ENCODE measurements at places on chromosomes 5 and 9. TPM values are rescaled to one million over a fixed set of nuclear protein-coding genes. Genes with fewer than 3 reads are reported as not detected.

The INSL4 gene
- total RNA-seq, result not detected

The FREM1 gene
- total RNA-seq, result not detected

The SURF1 gene
- total RNA-seq, result 69.7 TPM

The S100Z gene
- not detected for total RNA-seq

The TSLP gene
- not detected for total RNA-seq

The EIF4E1B gene
- total RNA-seq, result not detected

The ZSWIM6 gene
- total RNA-seq, result 1.8 TPM

The C5orf58 gene
- not detected for total RNA-seq

The IFNA4 gene
- total RNA-seq, result not detected

The SLCO6A1 gene
- total RNA-seq, result not detected

The JMY gene
- 5.1 TPM for total RNA-seq

The PTGDS gene
- total RNA-seq, result not detected

GRCh38 chr9:117300371-117301110 is 114.3 kb downstream of the ASTN2 start:
- no peak for DNase-seq

- DNase-seq, result no peak
Measured at GRCh38 chr9:104774831-104775573, 11.1 kb downstream of the NIPSNAP3B start.

DNA sequence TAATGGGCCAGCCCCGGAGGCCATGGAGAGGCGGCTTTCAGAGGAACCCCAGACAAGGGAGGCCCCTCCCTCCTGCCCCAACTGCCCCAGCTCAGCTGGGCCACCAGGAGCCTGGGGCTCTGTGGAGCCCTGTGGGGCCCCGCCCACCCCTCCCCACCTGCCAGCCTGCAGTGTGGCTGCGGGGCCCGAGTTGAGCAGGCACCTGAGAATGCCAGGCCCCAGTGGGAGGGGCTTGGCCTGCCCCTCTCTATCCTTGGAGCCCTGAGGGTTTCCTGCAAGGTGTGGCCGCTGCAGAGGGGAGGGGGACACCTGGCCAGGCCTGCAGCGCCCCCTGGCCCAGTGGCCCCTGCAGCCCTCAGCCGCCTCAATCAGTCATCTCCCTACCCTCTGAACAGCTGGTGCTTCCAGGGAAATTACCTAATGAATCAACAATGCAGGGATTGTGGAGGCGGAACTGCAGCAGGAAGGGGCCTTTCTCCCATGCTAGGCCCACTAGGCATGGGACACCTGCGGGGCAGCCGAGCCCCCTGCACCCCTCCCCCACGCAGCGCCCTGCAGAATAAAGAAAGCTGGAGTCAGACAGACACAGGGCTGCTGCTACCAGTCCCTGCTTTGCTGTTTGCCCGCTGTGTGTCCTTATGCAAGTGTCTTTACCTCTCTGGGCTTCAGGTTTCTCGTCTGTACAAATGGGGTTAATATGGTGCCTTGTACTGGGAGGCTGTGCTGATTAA is 48.0 kb downstream of the LMX1B start:
- DNase-seq, result peak; percentile 25

GRCh38 chr5:139949710-139950109 is 93.4 kb downstream of the NRG2 start:
- no peak for DNase-seq

DNA sequence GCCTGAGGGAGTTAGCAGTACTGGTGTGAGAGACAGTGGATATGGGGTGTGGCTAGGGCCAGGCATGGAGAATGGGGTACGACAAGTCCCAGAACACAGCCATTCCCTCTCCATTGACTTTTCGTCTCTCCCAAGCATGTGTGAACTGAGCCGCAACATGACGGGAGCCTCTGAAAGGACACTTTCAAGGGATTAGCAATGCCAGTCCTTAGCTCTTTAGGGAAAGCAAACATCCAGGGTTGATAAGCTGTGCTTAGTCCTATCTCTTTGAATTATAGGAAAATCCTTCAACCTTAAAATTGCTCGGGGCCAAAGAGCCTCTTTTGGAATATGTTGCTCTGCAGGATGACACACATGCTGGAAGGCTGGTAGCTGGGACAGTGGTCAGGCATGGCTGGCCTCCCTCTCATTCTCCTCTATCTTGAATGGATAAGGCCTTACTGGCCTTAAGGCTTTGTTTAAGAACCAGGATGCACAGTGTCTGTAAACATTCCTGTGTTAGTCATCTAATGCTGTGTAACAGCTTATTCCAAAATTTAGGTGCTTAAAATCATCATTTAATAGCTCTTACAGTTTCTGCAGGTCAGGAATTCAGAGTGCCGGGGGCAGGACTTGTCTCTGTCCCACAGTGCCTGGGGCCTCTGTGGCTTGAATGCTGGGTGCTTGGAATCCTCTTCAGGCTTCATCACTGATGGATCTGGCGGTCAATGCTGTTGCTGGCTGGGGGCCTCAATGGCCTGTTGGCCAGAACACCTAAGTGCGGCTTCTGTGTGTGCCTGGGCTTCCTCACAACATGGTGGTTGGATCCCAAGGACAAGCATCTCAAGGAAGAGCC is 95.3 kb downstream of the PTTG1 start:
- DNase-seq, result peak; percentile 60

DNA sequence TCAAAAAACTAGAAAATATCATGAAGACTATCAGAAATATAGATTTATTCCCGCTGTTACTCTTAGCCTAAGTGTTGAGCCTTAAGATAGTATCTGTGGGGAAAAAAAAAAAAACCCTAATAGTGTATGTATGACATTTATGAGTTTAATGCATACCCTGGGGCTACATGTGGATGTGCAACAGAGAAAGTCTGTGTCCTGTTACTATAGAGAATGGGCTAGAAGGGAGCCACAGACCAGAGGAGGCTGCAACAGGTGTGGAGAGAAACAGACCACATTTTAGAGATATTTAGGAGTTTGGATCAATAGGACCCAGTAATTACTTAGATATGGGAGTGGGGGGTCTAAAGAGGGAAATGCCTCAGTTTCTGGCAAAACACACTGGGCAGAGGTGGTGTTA is 15.4 kb downstream of the RNF130 start:
- DNase-seq, result no peak

DNA sequence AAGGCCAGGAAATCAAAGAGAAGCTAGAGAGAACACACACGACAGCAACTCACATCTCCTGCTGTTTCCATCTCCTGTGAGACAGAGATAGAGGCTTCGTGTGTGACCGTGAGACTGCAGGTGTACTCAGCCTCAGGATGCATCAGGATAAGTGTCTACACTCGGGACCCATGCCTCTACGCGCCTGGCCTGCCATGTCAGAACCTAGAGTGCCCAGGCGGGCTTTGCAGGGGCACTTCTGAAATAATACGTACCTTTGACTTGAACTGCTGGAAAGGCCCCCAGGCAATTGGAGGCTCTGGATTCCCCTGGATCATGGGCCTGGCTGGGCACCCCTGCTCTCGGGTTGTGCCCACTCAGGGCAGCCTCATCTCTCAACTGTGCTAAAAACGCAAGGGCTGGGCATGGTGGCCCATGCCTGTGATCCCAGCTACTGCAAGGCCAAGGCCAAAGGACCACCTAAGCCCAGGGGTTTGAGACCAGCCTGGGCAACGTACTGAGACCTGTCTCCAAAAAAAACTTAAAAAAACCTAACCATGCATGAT is 13.0 kb downstream of the CLPTM1L start:
- DNase-seq, result no peak

DNA sequence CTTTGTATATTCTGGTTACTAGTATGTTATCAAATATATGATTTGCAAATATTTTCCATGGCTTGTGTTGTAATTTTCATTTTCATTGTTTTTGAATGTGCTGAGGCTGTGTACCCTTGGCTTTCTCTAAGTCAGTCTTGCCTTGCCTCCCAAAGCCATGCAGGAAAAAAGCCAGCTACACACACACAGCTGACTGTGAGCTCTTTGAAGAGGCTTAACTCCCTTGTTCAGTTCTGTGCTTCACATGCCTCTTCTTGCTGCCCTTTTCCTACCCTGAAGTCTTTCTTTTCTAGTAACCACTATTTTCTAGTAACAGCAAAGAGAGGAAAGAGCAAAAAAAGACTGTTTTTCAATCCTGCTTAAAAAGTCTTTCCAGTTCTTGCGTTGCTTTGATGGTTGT is 53.9 kb downstream of the KCNN2 start:
- DNase-seq, result no peak

DNA sequence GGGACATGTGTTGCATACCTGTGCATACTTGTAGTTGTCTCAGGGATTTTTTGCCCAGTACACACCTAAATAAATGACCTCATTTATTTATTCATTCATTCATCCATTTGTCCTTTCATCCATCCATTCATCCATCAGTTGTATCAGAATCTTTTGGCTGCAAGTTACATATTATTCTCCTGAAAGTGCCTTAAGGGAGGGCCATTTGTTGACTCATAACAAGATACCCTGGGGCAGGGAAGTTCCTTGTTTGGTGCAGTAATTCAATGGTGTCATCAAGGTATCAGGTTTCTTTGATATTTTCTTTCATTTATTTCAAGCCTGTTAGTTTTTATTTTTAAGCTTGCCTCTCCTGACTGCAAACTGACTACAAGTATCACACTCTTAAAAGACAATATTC is 597.9 kb upstream of the TLE4 start:
- peak; percentile 56 for DNase-seq

- peak; percentile 9 for DNase-seq
Measured at GRCh38 chr9:132804576-132805295, 73.3 kb downstream of the AK8 start.

DNA sequence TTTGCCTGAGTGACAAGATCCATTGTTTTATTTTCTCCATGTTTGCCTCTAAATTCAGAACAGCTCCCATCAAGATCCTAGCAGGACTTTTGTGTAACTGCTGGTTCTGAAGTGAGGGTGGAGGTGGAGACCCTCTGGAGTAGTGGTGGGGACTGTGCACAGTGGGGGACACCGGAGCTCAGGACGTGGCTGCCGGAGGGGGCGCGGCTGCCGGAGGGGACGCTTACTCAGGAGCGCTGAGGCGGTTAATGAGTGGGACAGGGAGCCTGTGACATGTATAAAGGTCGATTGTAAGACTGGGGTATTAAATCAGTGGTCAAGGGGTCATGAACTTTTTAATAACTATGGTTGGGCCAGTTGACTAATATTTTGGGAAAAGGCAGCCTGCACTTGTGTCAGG is 127.0 kb upstream of the CACNA1B start:
- no peak for DNase-seq

GRCh38 chr5:77360973-77361372 is 131.1 kb downstream of the WDR41 start:
- DNase-seq, result no peak

DNA sequence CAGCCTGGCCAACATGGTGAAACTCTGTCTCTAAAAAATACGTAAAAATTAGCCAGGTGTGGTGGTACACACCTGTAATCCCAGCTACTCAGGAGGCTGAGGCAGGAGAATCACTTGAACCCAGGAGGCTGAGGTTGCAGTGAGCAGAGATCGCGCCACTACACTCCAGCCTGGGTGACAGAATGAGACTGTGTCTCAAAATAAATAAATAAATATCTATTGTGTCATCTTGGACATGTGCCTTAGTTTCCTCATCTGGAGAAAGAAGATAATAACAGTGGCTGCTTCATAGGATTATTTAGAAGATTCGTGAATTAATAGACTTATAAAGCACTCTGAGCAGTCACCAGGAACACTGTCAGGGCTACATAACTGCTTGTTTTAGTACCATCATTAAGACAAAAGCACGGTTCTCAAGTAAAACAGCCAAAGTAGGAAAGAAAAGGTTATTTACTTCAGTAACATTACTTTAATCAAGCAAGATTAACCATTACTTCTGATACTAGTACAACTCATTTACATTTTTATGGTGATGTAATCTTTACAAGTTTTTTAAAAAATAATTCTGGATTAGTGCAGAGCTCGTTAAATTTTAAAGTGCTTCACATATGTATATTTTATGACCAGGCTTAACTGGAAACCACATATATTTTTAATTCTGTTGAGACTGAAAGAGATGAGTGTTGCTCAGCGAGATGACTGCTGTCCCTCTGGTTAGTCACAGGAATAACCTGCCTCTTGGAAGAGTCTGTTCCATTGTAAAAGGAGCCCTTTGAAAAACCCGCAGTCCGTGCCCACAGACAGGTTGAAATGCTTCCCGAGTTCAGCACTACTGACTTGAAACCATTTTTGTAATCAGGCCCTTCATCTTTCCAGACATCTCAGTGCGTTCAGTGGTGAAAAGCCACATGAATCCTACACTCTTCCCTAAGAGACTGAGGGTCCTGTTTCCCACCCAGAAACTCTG is 36.7 kb downstream of the ANKH start:
- DNase-seq, result no peak

GRCh38 chr5:55935371-55935770 is 59.4 kb downstream of the IL6ST start:
- DNase-seq, result no peak

DNA sequence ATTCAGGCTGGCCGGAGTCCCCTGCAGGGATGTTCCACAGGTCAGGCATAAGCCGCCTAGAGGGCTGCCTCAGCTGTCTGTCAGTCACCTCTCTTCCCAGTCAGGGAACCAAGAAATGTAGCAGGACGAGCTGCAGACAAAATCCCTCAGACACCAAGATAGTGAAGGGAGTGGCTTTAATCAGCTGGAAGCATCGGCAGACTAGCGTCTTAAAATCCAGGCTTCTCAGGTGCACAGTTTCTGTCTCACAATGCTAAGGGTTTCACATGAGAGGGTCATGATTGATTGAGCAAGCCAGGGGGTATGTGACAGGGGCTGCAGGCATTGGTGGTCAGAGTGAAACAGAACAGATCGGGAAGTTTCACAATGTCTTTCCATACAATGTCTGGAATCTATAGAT is 247.2 kb downstream of the CDH10 start:
- no peak for DNase-seq

DNA sequence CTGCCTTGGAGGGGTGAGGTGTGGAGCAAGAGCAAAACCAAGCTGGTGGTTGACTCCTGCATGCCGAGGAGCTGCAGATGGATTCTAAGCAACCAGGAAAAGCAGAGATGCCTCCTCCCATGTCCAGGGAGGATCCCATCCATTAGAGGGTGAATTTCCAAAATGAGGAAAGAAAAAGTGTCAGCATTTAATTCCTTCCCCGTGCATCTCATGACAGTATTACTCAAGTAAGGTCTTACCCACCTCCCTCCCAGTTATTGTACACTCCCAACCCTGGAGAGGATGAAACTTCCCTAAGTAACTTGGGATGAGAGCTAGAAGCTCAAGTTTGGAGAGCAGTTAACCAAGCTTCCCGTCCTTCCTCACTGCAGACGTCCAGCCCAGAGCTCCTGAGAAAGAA is 19.9 kb downstream of the C9orf152 start:
- DNase-seq, result no peak

- DNase-seq, result no peak
Measured at GRCh38 chr5:176941951-176942350, 42.8 kb upstream of the HK3 start.

GRCh38 chr5:101142102-101142501 is 239.0 kb upstream of the ST8SIA4 start:
- DNase-seq, result no peak

DNA sequence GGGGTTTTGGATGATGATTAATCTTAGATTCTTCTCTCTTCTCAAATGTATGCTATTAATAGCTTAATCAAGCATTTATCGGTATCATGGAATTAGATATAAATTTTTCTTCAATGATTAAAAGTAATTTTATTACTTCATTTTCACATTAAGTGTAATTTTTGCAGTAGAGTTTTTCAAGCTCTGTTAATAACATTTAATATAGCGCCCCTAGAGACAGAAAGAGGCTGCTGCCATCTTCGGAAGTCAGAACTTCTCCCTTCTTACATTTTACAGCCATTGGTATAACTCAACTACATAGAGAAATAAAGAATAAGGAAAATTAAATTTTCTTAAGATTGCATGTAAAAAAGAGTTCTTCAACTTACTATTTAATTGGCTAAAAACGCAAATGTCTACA is 540.3 kb downstream of the GABRG2 start:
- DNase-seq, result no peak

Data from Caki2 (cell line).